DMS53 (cell line): ENCODE measurements at places on chromosomes 2 and 18.
A peak's percentile ranks its signal among the peaks of the same experiment; 100 is the strongest.

DNA sequence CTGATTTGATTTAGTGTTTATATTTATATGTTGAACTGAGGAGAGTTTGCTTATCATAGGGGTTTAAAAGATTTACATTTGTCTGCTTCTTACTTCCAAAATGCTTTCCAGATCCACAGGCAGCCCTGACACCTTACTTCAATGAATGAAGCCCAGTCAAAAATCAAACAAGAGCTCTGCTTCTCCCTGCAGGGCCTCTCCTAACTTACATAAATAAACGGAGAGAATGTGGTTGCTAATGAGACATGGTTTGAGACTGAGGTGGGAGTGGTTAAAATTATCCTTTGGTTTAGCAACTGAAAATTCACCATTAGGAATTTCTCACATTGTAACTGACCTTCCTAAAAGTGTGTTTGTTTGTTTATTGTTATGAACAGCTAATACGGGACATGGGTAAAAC lies 612.3 kb upstream of the FANCL start:
- DNase-seq: no peak

GRCh38 chr2:67945940-67946339 lies 116.9 kb downstream of the C1D start:
- no peak for DNase-seq

DNA sequence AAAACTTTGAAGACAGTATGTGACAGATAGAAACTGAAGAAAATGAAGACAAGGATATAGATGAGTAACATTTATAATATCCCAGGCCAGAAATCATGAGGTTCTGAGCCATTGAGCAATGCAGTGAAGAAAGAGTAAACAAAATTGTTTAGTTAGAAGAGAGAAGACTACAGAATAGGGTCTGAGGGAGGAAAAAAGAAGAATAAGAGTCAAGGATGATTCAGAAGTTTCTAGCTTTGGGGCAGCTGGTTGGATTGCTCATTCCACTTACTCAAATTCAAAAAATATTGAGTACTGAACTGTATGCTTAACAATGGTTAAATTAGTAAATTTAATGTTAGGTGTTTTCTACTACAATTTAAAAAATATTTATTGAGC lies 155.0 kb upstream of the OTX1 start:
- DNase-seq: no peak

- DNase-seq: peak; percentile 87
Measured at GRCh38 chr2:138321458-138321857, 180.1 kb upstream of the SPOPL start.

- no peak for DNase-seq
Measured at GRCh38 chr2:67526283-67526682, 129.2 kb downstream of the ETAA1 start.
